ENCODE measurements at places on chromosomes 4 and X. TPM values are rescaled to one million over a fixed set of nuclear protein-coding genes. Genes with fewer than 3 reads are reported as not detected.

The F8A3 gene
- 0.38 TPM for total RNA-seq

The PLXNB3 gene
- 0.14 TPM for total RNA-seq

The FAM184B gene
- 0.05 TPM for total RNA-seq

The PSAPL1 gene
- total RNA-seq, result 0.09 TPM

The FGFBP2 gene
- 16.4 TPM for total RNA-seq

The TBC1D8B gene
- 1.5 TPM for total RNA-seq

The MAOA gene
- total RNA-seq, result 0.99 TPM

The ZGRF1 gene
- total RNA-seq, result 23.5 TPM

The ZNF185 gene
- total RNA-seq, result 1.5 TPM

The DAPP1 gene
- 24.4 TPM for total RNA-seq

The CNGA1 gene
- total RNA-seq, result 0.14 TPM

The KLHL13 gene
- 4.9 TPM for total RNA-seq

The DRP2 gene
- total RNA-seq, result 4.7 TPM

The GAGE12F gene
- total RNA-seq, result not detected

The GIMD1 gene
- not detected for total RNA-seq

The ZAR1 gene
- total RNA-seq, result not detected

The BANK1 gene
- total RNA-seq, result 1.7 TPM

The PDGFC gene
- total RNA-seq, result 11.0 TPM

The RXFP1 gene
- 0.05 TPM for total RNA-seq

The RHOH gene
- total RNA-seq, result 109 TPM

The SSX1 gene
- not detected for total RNA-seq

The SSX2 gene
- total RNA-seq, result not detected
